ENCODE measurements at places on chromosomes 5 and 9. TPM values are rescaled to one million over a fixed set of nuclear protein-coding genes. Genes with fewer than 3 reads are reported as not detected.

CBY3 gene
- not detected for total RNA-seq

- no peak for DNase-seq
Measured at GRCh38 chr5:89232139-89232603, 349.2 kb upstream of the MEF2C start.

DNA sequence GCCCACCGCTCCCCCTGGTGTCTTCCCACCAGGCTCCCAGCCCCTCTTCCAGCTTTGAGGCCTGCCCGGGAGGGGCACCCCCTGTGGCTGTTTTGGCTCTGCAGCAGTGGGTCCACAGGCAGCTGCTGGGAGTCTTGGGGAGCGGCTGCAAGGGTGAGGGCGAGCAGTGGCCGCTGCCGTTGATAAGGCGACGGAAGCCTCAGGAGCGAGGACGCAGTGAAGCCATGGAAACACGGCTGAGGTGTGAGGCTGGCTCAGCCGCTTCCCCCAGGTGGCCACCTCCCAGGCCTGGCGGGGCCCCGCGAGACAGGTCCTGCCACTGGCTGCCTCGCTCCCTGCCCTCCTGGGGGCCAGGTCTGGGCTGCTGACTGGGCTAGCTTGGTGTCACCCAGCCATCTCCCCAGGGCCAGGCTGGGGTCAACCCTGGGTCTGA lies 41.5 kb downstream of the CXXC5 start:
- DNase-seq: no peak

GRCh38 chr9:80040457-80040856 lies 468.7 kb downstream of the TLE4 start:
- no peak for DNase-seq

DNA sequence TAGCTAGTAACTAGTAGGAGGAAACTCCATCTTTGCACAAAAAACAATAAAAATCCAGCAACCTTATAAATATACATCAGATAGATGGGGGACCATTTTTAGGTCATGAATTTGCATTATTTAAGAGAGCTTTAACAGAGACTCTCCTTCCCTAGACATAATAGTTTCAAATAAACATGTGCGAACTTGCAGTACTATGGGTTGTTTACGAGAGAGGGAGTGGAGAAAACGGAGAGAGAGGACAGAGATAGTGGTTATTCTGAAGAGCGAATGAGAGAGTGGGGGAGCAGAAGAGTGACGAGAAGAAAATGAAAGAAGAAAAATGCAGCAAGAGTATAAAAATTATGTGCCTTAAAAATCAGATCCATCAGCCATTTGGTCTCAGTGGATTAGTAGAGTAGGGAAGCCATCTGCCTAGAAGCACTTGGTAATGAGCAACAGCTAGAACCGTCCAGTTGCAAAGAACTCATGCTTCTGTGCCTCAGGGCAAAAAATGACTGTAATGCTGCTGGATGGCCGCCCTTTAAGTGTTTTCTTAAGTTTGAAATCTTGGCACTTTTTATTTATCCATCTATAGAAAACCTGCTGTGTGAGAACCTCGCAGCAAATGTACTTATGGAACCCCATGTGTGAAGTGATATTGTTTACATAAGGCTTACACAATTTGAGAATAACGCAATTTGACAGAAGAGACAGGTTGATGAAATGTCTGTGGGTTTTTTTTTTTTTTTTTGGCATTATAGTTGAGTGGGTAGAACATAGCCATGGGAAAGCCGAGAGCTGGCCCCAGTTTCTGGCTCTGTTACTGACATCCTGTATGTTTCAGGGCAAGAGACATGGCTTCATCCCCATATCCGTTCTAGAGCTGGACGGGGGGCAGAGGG lies 95.6 kb upstream of the ZNF608 start:
- DNase-seq: no peak

CD14 gene
- 0.28 TPM for total RNA-seq

DNA sequence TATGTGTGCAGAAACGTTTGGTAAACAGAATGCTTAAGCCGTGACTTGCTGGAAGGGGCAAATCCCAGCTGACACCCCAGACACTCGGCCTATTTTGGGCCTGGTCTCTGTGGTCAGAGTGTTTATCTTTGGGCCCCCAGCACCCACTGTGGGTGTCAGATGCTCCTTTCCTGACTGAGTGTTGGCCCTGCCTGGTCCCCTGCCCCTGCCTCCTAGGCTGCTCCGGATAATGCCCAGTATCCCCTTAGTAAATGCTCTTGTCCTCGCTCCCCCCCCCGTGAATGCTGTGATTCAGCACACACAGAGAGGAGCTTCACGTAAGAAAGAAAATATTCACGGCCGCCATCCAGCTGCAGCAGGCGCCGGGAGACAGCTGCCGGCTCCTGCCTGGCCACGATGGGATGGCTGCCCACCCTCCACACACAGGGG lies 11.3 kb upstream of the ANGPTL2 start:
- DNase-seq: no peak

PDGFRB gene
- total RNA-seq: 15.3 TPM

LCN1 gene
- total RNA-seq: not detected

GRCh38 chr5:90142541-90142940 lies 267.0 kb downstream of the CETN3 start:
- no peak for DNase-seq

GRCh38 chr9:132996526-132996925 lies 18.0 kb downstream of the GFI1B start:
- DNase-seq: no peak

TRIM36 gene
- total RNA-seq: 18.9 TPM

- no peak for DNase-seq
Measured at GRCh38 chr9:101265261-101265660, 119.5 kb downstream of the BAAT start.

DNA sequence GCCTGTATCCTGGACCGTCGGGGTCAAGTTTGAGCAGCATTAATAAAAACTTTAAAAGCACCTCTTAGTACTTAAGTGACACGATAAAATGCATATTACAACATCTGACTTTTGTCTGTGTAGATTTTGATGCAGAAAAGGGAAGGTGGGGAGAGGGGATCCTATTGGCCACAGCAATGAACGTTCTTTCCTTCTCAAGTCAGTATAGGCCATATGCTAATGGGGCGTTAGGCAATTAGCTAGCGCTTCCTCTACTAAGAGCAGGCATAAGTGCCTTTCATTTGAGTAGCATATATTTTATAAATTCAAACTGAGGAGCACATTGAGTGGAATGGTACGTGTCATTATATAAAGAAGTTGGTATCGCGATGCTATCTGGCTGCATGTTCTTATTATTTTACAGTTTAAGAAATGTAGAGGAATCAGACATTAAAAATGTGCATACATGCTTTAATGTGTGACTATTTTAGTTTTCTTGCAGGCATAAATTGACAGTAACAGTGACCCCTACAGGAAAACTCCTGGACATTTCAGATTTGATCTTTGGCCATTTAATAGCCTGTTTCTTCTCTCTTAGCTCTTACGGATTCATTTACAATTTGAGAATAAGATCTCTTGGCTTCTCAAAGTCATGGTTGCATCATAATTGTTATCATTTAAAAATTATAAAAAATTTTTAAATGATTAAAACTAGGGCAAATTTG lies 1.1 kb upstream of the GNA14 start:
- no peak for DNase-seq

SLC36A2 gene
- total RNA-seq: not detected

SAXO1 gene
- total RNA-seq: 0.14 TPM

GRCh38 chr5:97534166-97534565 lies 351.1 kb upstream of the RIOK2 start:
- DNase-seq: peak; percentile 14

DNA sequence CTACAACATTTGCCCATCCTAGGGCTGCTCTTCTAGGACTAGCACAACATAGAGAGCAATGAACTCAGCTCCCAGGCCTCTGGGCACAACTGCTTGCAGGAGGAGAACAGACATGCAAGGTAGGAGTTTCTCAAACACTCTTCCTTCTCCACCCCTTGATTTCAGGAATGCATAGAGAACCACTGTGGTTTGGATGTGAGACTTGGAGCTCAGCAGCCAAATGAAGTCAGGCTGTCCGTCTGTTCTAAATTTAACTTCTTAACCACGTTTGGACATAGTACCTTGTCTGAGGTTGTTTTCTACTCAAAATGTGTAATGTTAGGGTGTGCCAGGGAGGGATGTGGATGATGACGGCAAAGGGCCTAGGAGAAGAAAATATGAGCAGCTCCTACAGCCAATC lies 515.1 kb upstream of the TNC start:
- DNase-seq: no peak

- no peak for DNase-seq
Measured at GRCh38 chr9:14155237-14155636, 158.7 kb downstream of the NFIB start.

- DNase-seq: no peak
Measured at GRCh38 chr5:7763621-7764072, 87.3 kb downstream of the CFAP90 start.

DNA sequence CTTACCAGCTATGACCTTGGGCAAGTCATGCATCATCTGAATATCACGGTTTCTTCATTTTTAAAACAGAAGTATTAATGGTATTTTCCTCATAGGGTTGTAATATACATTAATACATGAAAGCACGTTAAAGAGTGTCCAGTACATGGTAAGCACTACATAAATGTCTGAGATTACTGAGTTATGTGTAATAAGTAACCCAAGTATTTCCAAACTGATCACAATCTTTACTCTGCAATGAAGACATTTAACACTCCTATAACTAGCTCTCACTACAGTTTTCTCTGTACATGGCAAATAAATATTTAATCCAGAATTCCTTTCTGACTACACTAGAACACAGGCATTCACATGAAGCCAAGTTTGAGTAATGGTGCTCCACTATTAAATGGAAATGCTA lies 4.0 kb downstream of the GLDC start:
- no peak for DNase-seq

SEMA4D gene
- 33.5 TPM for total RNA-seq

GRCh38 chr5:189486-189885 lies 1.8 kb upstream of the LRRC14B start:
- DNase-seq: no peak

RFESD gene
- 3.4 TPM for total RNA-seq

DNA sequence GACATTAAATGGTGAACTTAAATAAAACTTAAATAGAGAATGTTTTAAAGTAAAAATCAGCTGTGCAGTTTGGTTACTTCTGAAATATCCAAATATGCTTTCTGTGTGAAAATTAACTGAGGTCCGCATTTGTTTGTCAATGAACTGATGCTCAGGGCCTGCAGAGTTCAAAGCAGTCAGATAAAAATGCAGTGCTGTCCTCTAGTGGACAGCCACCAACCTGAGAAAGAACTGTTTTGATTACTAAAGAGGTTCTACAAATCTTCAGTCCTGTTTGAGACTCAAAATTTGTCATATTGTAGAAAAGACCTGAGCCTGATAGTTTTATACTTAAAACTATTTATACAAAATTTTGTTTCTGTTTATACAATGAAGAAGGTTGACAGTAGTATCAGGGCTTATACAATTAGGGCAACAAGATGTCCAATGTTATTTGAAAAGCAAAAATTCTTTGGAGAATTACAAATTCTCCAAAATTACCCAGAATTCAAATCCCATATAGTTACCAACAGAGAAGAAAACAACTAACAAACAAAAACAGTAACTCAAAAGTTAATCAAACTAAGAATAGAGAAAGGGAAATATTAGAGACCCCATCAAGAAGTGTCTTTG lies 232.3 kb upstream of the TBCA start:
- no peak for DNase-seq

GRCh38 chr5:42454216-42454995 lies 31.2 kb downstream of the GHR start:
- DNase-seq: no peak

- DNase-seq: no peak
Measured at GRCh38 chr9:99811172-99811571, 10.5 kb upstream of the NR4A3 start.

- no peak for DNase-seq
Measured at GRCh38 chr9:97651646-97652045, 18.0 kb downstream of the NCBP1 start.
